ENCODE measurements at places on chromosomes 13 and 19.

- DNase-seq, result no peak
Observed at GRCh38 chr13:41008349-41008980, 10.7 kb downstream of the ELF1 start.

DNA sequence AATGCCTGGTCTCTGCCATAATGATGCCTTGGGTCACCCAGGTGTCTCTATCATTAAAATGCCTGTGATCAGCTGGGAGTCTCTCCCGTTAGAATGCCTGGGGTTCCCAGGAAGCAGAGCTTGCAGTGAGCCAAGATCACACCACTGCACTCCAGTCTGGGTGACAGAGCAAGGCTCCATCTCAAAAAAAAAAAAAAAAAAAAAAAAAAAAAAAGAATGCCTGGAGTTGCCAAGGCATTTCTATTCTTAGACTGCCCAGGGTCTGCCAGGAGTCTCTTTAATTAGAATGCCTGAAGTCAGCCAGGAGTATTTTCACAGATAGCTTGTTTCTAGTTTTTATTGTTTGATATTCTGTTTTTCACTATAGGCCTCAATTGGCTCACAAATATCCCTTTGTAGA is 1552.5 kb downstream of the UQCRFS1 start:
- no peak for DNase-seq

DNA sequence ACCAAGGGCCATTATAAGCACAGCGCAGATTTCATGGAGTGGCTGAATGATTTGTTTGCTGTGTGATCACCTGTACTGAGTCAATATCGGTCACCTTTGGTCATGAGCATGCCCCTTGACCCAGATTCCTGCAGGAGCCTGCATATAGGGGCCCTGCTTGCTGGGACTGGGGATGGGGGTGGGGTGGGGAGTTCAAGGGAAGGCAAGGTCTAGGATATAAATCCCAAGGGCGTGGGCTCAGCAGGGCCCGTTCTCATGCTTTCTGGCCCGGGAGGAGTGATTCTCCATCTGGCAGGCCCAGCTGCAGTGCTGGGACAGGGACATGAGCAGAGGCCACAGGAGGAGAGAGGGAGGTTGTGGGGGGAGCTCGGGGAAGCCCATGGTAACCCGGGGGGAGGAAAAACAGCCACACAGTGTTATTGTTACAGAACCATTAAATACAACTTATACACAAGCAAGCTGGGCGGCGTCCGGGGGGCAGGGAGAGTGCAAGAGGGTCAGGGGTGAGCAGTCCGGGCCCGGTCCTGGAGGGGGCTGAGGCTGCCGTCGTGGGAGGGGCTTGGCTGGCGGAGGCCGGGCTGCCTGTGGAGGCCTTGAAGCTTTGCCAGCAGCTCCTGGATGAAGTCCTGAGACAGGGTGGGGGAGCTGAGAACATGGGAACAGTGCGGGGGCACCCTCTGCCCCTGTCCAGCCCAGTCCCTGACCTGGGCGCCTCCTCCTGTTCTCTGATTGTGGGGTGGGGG is 5.2 kb downstream of the PPP1R14A start:
- DNase-seq, result no peak

DNA sequence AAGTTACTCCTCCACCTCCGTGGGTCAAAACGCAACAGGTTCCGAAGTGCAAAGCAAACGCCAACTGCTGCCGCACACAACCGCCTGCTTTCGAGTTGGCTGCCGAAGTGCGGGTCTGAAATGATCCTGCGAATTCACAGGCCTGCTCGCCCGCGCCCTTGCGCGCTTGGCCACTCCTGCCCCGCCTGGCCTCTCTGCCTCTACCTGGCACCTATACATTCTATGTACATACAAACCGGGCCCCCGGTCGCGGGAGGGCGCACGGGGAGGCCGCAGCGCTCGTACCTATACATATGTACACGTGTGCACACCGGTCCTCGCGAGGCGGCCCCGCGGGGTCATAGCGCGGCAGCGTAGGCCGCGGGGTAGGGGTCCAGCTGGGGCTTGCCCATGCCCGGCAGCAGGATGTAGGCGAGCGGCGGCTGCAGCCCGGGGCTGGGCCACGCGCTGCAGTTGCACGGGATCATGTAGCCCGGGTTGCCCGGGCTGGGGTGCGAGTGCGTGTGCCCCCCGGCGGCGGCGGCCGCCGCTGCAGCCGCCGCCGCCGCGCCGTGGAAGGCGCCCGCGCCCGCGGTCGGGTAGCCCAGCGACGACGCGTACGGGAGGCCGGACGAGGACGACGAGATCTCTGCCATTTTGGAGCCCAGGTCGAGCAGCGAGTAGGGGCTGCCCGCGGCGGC is 1.3 kb downstream of the SOX21 start:
- no peak for DNase-seq

DNA sequence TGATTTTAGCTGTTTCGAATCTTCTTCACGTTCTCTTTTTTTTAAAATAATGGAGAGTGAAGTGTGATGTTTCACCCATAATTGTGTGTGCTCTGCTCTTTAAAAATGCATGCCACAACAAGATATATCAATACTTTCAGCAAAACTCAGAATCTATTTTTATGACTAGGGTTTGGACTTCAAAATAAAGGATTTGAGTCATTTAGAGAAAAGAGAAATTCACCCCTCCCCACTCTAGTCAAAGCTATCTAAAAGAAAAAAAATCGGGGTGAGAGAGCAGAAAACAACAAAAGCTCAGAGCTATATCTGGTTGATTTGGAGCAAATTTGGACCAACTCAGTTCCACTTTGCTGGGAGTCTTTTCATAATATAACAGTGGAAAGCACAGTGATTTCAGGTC is 244.5 kb downstream of the DNAJC15 start:
- DNase-seq, result no peak

DNA sequence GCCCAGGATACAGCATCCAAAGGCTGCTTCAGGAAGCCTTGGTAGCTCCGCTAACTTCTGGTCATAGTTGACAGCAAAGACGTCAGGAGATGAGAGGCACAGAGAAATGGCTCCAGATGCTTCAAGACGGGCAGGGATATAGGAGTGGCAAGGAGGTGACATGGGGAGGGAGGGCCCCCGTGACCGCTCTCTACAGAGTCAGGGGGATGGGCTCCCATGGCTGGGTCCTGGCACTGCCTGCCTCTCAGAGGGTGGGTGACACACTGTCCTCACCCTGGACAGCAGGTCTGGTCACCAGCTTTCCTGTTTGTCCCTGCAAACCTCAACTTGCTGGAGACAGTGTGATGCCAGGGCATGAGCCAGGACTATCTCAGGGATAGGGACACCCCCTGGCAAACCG is 10.3 kb upstream of the ZNF14 start:
- DNase-seq, result no peak

- no peak for DNase-seq
Observed at GRCh38 chr19:5951338-5951861, 26.5 kb downstream of the RANBP3 start.

DNA sequence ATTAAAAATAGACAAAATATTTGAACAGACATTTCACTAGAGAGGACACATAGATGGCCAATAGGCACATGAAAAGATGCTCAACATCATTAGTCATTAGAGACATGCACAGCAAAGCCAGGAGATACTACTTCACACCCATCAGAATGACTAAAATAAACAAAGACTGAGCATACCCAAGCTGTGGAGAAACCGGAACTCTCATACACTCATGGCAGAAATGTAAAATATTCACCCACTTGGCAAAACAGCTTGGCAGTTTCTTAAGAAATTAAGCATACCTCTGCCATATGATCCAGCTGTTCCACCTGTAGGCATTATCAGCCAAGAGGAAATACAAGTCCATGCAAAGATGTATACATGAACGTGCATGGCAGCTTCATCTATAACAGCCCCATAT is 213.4 kb downstream of the TSHZ3 start:
- no peak for DNase-seq

GRCh38 chr13:29284726-29285125 is 310.8 kb downstream of the SLC7A1 start:
- DNase-seq, result no peak

GRCh38 chr13:106225126-106225525 is 310.3 kb downstream of the EFNB2 start:
- DNase-seq, result no peak

- DNase-seq, result no peak
Observed at GRCh38 chr13:76226941-76227340, 590.8 kb downstream of the LMO7 start.

- DNase-seq, result no peak
Observed at GRCh38 chr19:29549105-29550070, 23.6 kb downstream of the VSTM2B start.

GRCh38 chr13:77460195-77460594 is 75.3 kb upstream of the SCEL start:
- DNase-seq, result no peak

- DNase-seq, result no peak
Observed at GRCh38 chr19:35733180-35734125, 8.8 kb downstream of the IGFLR1 start.

GRCh38 chr19:13428352-13428751 is 77.9 kb downstream of the CACNA1A start:
- no peak for DNase-seq

GRCh38 chr19:408441-408901 is 476 bp downstream of the C2CD4C start:
- DNase-seq, result no peak

DNA sequence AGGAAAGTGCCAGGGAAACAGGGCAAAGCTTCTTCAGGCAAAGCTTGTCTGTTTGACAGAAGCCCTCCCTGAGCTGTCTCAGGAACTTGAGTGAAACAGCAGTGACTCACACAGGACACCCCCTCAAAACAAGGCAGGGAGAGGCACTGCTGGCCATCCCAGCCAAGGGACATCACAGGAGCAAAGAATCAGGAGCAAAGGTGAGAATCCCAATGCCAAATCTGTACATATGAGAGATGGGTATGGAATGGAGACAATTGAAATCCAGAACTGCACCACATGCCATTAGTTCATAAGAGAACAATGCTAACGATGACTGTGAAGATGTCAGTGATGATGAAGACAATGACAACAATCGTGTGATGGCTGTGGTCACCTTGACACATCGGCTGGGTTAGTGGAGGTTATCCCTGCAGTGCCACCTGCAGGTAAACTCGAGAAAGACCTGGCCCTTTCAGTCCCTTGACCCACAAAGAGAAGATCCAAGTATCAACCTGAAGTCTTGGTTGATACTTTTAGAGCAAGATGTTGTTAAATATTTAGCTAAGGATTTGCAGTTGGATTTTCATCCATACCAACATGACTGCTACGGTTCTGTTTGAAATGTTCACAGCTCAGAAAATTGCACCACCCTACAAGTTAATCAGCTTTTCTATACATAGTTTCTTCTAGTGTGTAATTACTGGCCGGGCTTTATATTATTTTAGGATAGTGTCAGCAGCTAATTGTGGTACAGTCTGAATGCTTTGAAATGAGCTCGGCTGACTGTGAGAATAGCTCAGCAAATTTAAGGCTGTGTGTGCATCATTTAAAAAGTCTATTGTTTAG is 42.0 kb upstream of the IPO5 start:
- no peak for DNase-seq

GRCh38 chr13:46178143-46178542 is 3.8 kb downstream of the LCP1 start:
- no peak for DNase-seq

- no peak for DNase-seq
Observed at GRCh38 chr13:26007261-26008125, 44.3 kb downstream of the SHISA2 start.

DNA sequence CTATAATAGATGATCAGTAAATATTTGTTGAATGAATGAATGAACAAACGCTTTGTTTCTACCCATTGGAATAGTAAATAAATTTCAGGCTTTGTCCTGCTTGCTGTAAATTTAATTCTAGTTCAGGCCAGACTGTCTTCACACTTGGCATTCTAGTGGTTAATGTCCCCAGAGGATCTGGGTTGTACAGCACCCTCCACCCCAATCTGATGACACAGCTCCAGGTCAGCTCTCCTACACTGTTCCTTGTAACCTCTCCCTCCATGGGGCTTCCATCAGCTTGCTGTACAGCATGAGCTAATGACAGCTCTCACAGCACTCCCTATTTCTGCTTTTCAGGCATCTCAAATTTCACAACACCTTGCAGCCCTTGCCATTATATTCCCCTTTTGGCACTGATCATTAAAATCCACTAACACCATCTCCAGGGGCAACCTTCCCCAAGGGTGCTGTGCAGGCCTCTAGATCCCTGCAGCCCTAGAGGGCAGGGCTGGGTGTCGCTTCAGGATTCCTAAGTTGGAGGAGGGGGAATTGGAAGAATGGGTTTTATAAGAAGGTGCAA is 12.7 kb upstream of the KL start:
- DNase-seq, result no peak

DNA sequence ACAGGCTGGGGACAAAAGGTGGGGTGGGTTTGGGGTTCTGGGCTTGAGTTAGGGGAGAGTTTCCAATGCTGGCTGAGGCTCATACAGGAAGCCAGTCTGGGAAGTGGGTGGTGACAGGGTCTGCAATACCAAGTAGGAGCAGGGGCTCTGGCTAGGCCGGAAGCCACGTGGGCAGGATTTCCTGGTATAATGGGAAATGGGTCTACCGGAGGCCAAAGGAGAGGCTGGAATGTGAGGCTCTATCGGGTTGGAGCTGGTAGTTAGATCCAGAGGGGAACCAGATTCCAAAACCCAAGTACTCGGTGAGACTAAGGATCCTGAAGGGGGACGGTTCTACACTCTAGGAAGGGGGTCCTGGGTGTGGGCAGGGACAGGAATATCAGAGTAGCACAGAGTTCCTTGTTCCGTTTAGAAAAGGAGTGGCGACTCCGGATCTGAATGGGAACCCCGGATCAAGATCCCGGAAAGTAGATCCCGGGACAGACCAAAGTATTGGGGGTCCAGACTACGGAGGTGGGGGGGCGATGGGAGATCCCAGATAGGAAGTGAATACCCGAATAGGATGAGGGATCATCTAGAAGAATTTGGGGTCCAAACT is 802 bp downstream of the CDC37 start:
- DNase-seq, result no peak

- no peak for DNase-seq
Observed at GRCh38 chr19:19580418-19580817, 38.1 kb downstream of the PBX4 start.

DNA sequence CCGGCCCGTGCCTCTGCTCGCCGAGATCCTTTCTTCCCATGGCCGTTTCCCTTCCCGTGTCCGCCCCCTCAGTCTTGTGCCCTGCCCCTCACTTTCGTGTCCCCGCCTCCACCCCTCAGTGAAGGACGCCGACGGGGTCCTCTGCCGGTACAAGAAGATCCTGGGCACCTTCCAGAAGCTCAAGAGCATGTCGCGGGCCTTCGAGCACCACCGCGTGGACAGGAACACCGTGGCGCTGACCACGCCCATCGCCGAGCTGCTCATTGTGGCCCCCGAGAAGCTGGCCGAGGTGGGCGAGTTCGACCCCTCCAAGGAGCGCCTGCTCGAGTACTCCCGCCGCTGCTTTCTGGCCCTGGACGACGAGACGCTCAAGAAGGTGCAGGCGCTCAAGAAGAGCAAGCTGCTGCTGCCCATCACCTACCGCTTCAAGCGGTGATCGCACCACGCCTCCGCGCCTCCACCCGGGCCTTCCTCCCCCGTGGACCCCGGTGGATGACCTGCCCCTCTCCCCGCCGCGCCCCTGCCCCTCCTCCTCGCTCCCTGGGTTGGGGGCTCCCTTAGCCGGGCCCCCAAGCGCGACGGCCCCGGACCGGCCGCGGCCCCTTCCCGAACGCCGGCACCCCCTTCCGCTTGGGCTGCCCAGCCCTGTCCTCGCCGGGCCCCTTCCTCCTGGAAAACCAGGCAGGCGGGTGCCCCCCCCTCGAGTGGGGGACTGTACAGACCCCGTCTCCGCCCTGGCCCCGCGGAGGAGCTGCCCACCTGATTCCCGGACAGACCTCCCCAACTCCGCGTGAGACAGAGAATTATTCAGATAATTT is 2.3 kb upstream of the U2AF2 start:
- no peak for DNase-seq

- DNase-seq, result no peak
Observed at GRCh38 chr19:46886546-46887239, 25.9 kb downstream of the ARHGAP35 start.

- DNase-seq, result no peak
Observed at GRCh38 chr19:13865571-13866462, 11.1 kb upstream of the NANOS3 start.
